NAMALWA (cell line): ENCODE measurements at places on chromosomes 2 and 18.

DNA sequence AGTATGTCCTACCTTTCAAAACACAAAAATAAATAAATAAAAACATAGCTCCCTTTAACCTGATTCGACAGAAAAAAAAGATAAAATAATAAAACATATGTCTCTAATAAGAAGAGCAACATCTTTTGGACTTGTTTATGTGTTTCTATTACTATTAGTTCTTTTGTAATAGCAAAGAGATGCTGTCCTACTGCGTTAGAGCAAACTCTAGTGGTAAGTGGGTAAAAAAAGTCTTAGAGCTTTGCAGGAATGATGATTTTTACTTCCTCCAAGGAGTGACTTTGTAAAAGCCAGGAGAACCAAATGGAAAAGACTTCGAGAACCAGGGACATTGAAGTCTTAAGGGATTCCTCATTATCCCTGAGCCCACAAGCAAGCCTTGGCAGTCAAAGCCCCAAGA, 450.1 kb downstream of the METTL4 start:
- no peak for DNase-seq

GRCh38 chr2:3872451-3872850, 169.1 kb downstream of the DCDC2C start:
- DNase-seq = no peak

GRCh38 chr2:235264121-235264493, 229.7 kb upstream of the AGAP1 start:
- no peak for DNase-seq

DNA sequence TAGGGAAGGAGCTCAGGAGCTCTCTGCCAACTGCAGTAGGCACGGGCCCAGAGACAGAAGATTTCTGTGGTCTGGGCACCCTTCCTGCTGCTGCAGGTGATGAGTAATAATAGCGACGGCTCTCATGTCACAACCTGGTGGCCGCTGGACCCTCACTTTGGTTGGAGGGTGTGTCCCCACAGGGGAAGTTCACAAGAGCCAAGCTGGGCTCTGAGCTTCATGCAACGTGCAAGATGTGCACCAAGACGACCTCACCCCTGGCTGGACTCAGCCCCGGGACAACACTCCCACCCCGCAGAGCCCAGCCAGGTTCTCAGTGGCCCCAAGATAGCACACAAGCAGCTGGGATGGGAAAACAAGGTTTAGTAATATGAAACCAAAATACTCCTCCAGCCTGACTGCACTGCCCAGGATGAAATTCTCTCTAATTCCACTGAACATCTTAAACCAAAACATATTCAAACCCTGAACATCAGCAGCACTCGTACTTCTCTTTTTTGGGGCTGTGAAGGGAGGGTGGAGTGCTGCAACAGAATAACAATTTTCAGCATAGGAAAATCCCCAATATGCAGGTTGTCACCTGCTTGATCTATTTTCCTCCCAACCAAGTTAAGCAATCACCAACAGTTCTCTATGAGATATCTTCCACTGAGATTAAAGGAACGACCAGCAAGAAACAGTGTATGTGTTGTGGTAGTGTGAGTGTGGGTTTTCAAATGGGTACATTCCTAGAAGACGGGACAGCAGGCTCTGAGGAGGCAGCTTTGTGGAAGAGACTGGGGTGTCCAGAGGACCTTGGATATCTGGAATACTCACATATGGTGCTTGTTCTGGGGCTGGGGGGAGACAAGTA, 26.5 kb downstream of the BCL2 start:
- peak; percentile 44 for DNase-seq

DNA sequence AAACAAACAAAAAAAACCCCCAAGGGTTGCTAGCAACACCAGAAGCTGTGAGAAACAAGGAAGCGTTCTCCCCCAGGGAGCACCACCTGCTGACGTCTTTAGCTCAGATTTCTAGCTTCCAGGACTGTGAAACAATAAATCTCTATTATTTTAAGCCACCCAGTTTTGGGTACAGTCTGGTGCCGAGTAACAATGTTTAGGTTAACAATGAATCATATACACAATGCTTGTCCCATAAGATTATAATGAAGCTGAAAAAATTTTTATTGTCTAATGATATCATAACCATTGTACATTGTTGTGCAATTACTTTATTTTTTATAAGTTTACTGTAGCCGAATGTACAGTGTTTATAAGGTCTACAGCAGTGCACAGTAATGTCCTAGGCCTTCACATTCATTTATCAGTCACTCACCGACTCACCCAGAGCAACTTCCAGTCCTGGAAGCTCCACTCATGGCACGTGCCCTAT, 72.1 kb upstream of the CAB39 start:
- no peak for DNase-seq

DNA sequence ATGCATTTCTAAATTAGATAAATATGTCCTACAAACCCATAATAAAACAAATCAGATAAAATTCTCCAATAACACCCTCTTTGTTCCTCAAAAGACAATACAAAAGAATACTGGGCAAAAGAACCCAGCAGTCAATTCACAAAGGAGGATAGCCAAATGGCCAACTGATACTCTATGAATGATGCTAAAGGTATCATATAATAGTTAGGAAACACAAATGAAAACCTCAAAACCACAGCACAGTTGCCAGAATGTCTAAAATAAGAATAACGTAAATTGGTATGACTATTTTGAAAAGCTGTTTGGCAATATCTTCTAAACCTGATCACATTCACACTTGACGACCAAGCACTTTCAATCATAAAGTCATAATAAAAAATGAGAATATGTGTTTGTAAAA, 315.4 kb downstream of the CDH7 start:
- DNase-seq = no peak

DNA sequence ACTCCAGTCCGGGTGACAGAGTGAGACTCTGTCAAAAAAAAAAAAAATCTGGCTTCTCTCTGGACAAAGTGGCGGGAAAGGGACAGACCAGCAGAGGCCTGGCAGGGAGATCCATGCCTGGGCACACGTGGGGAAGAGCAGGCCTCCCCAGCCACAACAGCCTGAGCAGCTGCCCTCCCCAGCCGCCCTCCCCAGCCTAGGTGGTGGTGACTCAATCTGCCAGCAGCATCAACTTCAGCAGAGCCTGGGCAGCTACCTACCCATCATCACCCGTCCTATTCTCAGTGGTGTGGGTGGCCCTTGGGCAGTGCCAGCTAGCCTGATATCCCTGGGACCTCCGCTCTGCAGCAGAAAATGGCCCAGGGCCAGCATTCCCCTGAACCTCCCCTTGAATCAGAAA, 612.4 kb downstream of the FBXO15 start:
- no peak for DNase-seq

GRCh38 chr2:181304011-181304844, 153.0 kb upstream of the ITGA4 start:
- DNase-seq = peak; percentile 81

DNA sequence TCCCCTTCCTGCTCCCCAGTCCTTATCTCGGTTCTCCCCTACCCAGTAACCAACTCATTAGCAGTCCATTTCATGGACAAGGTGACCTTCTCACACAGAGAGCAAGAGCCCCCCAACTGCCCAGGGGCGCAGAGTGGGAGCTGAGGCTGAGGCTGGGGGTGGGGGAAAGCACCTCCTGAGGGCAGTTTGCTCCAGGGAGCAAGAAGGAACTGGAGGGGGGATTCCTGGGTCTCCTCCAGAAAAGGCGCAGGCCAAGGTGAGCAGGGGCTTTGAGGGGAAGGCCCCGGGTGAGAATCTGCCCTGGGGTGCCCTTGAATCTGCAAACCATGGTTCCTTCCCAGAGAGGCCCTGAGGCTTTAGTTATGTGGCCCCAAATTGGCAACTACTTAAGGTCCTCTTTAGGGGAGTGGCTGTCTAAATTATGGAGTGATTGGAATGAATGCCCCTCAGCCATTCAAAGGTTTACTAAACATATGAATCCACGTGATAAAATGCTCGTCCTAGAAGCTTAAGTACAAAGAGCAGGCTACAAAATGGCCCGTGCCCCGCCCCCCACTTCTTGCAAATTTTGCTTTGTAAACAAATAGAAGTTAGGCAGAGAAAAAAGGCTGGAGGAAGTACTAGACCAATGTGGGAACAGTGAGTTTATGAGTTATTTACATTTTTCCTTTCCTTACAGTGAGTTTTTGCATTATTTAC, 123.5 kb upstream of the HS6ST1 start:
- no peak for DNase-seq

DNA sequence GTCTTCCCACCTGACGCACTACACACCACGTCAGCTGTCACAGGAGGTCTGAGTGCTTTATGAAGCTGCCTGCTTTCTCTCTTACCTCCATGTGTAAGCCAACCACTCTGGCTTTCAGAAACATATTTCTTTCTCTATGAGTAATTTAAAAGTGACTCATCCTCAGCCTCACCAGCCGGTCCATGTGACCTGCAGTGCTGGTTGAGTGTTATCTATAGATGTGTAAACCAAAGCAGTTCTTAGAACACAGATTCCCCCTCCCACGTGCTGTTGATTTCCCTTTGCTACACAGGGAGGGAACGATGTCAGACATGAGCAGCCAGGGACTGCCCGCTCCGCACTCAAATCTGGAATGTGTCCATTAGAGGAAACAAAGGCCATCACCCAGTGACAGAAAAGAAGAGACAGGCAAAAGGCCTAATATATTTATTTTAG, 157.8 kb downstream of the BCL2 start:
- peak; percentile 37 for DNase-seq

GRCh38 chr18:75087119-75088020, 121.6 kb downstream of the PTGR3 start:
- no peak for DNase-seq

GRCh38 chr18:78140294-78140693, 839.3 kb upstream of the SALL3 start:
- DNase-seq = no peak

DNA sequence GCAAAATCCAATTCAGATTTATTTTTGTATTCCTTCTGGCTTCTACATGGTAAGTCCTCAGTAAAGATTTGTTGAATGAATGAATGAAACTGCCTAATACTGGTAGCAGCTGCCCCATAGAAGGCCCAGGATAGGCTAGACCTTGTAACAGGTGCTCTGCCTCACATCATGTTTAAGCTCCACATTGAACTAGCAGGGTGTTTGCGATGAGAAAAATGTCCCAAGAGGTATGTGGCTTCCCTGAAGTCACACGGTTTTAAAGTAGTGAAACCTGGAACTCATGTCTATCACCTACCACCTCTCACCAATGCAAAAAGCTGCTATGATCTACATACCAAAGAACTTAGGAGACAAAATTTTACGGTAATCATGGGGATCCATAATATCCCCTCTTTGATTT, 765 bp upstream of the LHCGR start:
- DNase-seq = no peak

- peak; percentile 68 for DNase-seq
These were observed 874 bp downstream of the WDR43 start for GRCh38 chr2:28895189-28895893.

DNA sequence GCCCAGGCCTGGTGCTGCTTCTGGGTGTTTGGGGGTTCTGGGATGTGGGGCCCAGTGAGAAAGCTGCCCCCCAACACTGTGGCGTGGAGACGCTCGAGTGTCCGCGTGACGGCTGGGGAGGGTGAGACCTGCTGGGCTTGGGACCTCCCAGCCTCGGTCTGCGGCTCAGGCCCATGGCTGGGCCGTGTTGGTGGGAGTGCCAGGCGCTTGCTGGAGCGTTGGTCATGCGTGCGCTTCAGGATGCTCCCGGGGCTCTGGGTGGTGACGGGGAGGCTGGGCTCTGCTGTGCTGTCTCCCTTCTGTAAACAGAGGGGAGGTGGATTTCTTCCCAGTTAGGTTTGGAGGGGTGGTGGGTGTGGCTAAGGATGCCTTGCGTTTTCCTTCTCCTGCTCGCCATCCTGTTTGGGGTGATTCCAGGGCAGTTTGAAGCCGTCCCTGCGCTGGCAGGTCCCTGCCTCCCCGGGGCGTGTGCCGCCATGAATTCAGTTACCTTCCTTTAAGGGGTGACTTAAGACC, 606 bp downstream of the GAL3ST2 start:
- no peak for DNase-seq

DNA sequence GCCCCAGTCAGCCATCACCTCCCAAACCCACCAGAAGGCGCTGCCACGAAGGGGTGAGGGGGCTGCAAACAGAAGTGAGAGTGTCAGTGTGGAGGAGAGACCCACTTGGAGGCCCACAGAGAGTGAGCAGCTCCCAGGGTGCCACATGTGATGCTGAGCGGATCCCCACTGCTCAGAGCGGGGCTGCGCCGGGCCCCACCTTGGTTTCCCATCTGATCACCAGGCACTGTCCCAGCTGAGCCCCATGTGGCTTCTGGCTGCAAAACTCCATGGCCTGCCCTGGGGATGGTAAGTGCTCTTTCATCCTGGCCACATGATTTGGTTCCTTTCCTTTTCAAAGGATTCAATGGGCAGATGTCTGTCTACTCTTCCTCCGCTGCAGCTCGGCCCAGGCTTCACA, 23.8 kb downstream of the SNORC start:
- no peak for DNase-seq

GRCh38 chr2:214989187-214989586, 149.2 kb downstream of the ABCA12 start:
- no peak for DNase-seq

DNA sequence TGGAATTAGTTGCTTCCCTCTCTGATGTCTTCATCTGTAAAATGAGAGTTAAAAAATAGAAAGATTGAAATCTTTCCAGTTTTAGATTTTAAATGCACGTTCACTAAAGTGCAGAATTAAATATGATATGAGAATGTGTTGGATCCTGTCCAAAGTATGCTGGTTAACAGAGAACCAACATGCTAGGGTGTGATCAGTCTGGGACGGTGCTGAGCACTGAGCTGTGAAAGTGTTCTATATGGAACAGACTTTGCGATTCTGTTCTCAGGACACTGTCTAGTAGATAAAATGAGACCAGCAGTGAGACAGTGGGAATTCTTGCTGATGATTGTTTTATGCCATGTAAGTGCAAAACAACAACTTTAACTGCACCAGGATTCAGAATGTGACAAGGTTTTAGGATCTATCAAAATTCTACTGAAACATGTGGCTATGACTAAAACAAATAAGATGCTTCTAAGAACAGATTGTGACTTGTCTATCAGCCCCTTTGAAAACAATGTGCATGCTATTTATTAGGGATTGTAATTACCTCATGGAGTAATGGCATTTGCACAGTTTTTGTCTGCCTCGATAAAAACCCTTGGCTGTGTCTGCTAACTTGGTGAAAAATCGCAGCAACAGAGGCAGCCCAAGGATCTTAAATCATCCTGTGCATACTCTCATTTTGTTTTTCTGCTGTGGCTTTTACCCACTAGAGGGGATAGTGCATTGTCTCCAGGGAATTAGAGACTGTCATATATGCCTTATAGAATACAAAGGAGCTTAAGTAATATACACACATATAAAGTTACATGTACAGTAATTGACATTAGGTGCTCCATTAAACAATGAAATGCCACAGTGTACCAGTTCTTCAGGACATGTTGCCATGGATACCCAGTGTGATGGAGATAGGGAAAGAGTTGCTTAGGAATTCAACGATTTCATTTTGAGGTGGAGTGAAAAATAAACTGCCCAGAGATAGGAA, 55.1 kb downstream of the MAP3K20 start:
- DNase-seq = no peak

DNA sequence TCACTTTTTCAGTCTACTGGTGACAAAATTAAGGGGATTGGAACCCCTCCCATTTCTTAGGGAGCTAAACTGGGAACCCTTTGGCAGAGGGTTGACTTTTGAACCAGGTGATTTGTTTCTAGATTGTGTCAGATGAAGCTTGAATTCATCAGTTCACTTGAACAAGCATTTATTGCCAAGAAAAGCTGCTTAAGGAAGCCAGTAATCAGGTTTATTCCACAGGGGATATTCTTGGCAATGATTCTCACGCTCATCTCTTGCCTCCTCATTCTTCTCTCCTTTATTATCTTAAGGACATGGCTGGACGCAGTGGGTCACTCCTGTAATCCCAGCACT, 101.0 kb downstream of the ALPK2 start:
- no peak for DNase-seq

- DNase-seq = peak; percentile 48
These were observed 82.8 kb upstream of the RPL31 start for GRCh38 chr2:100919316-100919715.

- no peak for DNase-seq
These were observed 115.9 kb downstream of the VAPA start for GRCh38 chr18:10029711-10030110.
